Stimulated activated CD8-positive, alpha-beta memory T cell treated with anti-CD3 and anti-CD28 coated beads, Interleukin-15, amount 100 ng/mL, for 24 hours (primary cell): ENCODE measurements at places on chromosomes 3 and 15.

DNA sequence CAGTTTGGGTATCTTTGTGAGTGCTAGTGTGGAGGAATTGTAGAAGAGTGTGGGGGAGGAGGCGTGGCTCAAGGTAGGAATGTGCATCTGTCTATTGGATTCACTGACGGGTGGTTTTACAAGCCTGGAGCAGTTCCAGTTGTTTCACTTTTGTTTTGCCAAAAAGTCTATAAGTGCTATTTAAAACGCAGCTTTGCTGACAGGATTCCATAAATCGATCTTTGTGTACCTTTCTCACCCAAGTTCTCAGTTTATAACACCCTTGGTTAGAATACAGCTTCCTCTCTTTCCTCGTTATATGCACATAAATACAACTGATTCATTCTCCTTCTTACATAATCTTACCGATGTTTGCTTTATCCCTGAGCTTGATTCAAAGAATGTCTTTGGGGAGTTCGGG lies 123.2 kb upstream of the UBE2E2 start:
- no peak for DNase-seq

- no peak for DNase-seq
These were observed 51.5 kb upstream of the GSK3B start for GRCh38 chr3:120145542-120146285.

- no peak for DNase-seq
These were observed 21.0 kb upstream of the ATP2B2 start for GRCh38 chr3:10526366-10526765.

GRCh38 chr15:95432878-95433405 lies 897.6 kb upstream of the NR2F2 start:
- DNase-seq: no peak

GRCh38 chr15:100693451-100693850 lies 91.1 kb downstream of the ASB7 start:
- no peak for DNase-seq

GRCh38 chr3:128321418-128321817 lies 145.3 kb downstream of the DNAJB8 start:
- DNase-seq: no peak

DNA sequence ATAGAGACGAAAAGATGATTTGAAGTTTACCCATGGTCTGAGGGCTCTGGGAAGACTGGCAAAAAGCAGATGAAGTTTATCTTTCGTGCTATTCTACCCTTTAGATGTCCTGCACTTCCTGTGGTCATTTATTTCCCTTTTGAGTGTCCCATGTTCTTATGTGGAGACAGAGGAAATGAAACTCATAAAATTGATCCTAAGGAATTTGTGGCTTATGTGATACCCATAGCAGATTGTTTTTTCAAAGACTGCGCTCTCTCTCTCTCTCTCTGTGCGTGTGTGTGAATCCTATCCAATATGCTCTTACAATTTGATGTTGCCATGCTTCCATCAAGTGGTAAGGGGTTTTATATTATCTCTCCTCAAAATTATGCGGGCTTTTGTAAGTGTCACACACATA lies 607.5 kb upstream of the DPPA4 start:
- DNase-seq: no peak

DNA sequence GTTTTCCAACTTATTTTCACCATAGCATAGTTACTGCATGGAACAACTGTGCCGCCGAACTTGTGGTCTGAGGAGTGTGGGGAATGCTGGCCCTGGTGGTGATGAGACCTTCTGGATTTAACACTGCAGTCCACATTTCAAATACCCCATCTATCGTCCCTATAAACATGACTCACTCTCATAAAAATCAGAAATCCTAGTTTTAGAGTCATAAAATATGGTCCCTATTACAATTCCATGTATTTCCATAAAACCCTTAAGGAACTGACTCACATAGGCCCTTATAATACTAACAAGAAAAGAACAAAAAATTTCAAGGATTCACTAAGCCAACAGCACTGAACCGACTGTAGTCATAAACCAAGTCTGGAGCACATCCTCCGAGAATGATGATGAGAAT lies 147.2 kb downstream of the FOXP1 start:
- DNase-seq: no peak

GRCh38 chr15:70806992-70807712 lies 43.8 kb upstream of the UACA start:
- no peak for DNase-seq

DNA sequence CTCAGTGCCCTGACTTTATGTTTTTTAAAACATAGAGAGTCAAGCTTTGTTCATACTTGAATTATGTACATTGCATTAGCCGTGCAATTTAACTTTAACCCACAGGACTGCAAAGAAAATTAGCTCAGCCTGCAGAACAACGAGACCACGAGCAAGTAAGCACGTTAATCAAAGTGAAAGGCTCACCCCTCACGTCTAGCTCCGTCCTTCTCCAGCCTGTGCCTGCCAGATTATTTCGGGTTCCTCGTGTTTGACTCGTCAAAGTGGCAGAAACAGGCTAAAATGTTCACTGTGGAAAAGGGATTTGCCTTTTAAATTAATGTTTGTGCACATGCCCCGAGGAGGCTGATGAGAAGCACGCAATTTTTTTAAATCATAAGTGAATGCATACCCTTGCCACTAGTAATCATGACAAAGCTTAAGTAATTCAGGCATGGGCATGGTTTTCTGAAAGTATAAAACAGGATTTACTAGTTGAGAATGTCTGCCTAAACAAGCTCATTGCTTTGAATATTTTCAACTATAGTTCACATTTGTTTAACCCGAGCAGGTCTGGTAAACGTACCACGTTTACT lies 15.3 kb downstream of the ZBTB38 start:
- DNase-seq: no peak
